Immature natural killer cell (primary cell): ENCODE measurements at places on chromosomes 2 and 18. TPM values are rescaled to one million over a fixed set of nuclear protein-coding genes. Genes with fewer than 3 reads are reported as not detected.

The C2orf72 gene
- polyA plus RNA-seq, result not detected

The PLCD4 gene
- polyA plus RNA-seq, result not detected

The GREB1 gene
- polyA plus RNA-seq, result not detected

The ERICH2 gene
- polyA plus RNA-seq, result not detected

The RTTN gene
- polyA plus RNA-seq, result 2.4 TPM

The DES gene
- not detected for polyA plus RNA-seq

The OR6B2 gene
- not detected for polyA plus RNA-seq

The IL36G gene
- polyA plus RNA-seq, result not detected

The SATB2 gene
- polyA plus RNA-seq, result not detected

The NOSTRIN gene
- polyA plus RNA-seq, result not detected

The SERPINB4 gene
- polyA plus RNA-seq, result not detected

The LOXHD1 gene
- not detected for polyA plus RNA-seq

The CROCC2 gene
- polyA plus RNA-seq, result not detected

The MOGAT1 gene
- polyA plus RNA-seq, result not detected

The NFE2L2 gene
- polyA plus RNA-seq, result 50.2 TPM

The MEP1B gene
- not detected for polyA plus RNA-seq
